ENCODE measurements at places on chromosomes 6 and 20.

GRCh38 chr6:124200661-124201060 lies 397.0 kb downstream of the NKAIN2 start:
- H3K27me3 ChIP-seq = no peaks in the 10 kb centered on the region
- DNase-seq = no peak
- no peak overlapping the region for H3K4me3 ChIP-seq
- no peak overlapping the region for H3K27ac ChIP-seq
- H3K36me3 ChIP-seq = no peaks in the 10 kb centered on the region

- no peak overlapping the region for H3K27ac ChIP-seq
- H3K4me3 ChIP-seq = no peak overlapping the region
- no peaks in the 10 kb centered on the region for H3K4me1 ChIP-seq
- H3K27me3 ChIP-seq = no peaks in the 10 kb centered on the region
- H3K36me3 ChIP-seq = no peaks in the 10 kb centered on the region
Observed at GRCh38 chr6:116695401-116695800, 14.4 kb downstream of the KPNA5 start.

DNA sequence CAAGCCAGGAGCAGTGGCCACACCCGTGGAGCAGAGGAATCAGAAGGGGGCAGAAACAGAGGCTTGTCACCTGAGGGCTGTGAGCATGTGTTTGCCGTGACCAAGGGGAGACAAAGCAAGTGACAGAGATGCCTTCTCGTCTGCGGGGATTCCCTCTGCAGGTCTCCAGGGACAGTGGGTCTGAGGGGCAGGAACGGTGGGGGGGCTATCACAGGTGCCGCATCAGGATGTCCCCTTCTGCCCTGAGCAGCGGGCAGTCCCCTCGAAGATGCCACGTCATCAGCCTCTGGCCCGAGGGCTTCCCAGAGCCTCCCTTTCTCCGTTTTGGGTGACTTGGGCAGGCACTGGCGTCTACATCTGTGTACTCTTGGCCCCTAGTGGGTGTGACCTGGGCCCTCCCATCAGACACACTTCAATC lies 338.7 kb downstream of the PREX1 start:
- no peaks in the 10 kb centered on the region for H3K4me1 ChIP-seq
- H3K36me3 ChIP-seq = no peaks in the 10 kb centered on the region
- no peaks in the 10 kb centered on the region for H3K27me3 ChIP-seq
- H3K4me3 ChIP-seq = no peak overlapping the region
- no peak overlapping the region for H3K27ac ChIP-seq

- DNase-seq = no peak
- H3K4me3 ChIP-seq = no peak overlapping the region
- H3K36me3 ChIP-seq = no peaks in the 10 kb centered on the region
Observed at GRCh38 chr20:57611586-57612311, 8.5 kb downstream of the ZBP1 start.

- DNase-seq = no peak
- no peaks in the 10 kb centered on the region for H3K36me3 ChIP-seq
- H3K27ac ChIP-seq = no peak overlapping the region
- H3K27me3 ChIP-seq = no peaks in the 10 kb centered on the region
Observed at GRCh38 chr6:125114248-125114858, 39.2 kb upstream of the TPD52L1 start.

DNA sequence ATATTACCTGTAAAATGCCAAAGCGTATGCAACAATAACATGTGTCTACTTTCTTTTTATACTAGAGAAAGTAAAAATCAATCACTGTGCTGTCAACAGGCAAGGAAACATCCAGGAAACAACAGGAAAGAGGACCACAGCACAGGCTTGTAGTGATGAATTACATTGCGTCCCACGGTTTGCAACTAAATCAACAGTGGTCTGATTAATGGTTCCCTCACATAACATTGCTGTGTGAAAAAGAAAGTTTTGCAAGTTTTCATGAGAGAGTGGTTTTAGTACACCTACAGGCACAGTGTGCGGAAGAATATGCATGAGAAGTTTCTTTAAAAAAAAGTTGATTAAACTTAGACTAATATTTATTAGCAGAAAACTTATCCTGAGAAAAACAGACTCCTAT lies 329.5 kb upstream of the HSF2 start:
- peaks cover 4% of the 10 kb centered on the region for H3K4me1 ChIP-seq
- H3K36me3 ChIP-seq = no peaks in the 10 kb centered on the region
- no peak for DNase-seq
- H3K27me3 ChIP-seq = no peaks in the 10 kb centered on the region
- H3K27ac ChIP-seq = no peak overlapping the region

GRCh38 chr20:31811796-31812728 lies 7.1 kb upstream of the MYLK2 start:
- no peaks in the 10 kb centered on the region for H3K36me3 ChIP-seq
- no peak for DNase-seq
- no peaks in the 10 kb centered on the region for H3K27me3 ChIP-seq
- no peak overlapping the region for H3K4me3 ChIP-seq
- no peak overlapping the region for H3K27ac ChIP-seq
- peaks cover 8% of the 10 kb centered on the region for H3K4me1 ChIP-seq

GRCh38 chr20:39855799-39856198 lies 833.2 kb downstream of the MAFB start:
- no peak overlapping the region for H3K27ac ChIP-seq
- H3K4me3 ChIP-seq = no peak overlapping the region
- H3K4me1 ChIP-seq = no peaks in the 10 kb centered on the region
